ENCODE measurements at places on chromosomes 16 and 17.

GRCh38 chr16:49000594-49000993, 281.0 kb downstream of the CBLN1 start:
- DNase-seq: no peak

- DNase-seq: no peak
Measured at GRCh38 chr16:17375461-17376304, 95.1 kb downstream of the XYLT1 start.

- peak; percentile 48 for DNase-seq
Measured at GRCh38 chr17:78128551-78129350, at the start of gene TMC6. Gene TMC6, minus strand, starts transcription at chr17:78128755. Its CDS starts 1,923 bp downstream, at chr17:78126832.

GRCh38 chr17:33079201-33079600, 87.6 kb downstream of the SPACA3 start:
- DNase-seq: no peak

- no peak for DNase-seq
Measured at GRCh38 chr16:21625026-21625425, 25.6 kb downstream of the METTL9 start.
